Endothelial cell (in vitro differentiated cells): ENCODE measurements at places on chromosomes 7 and 10.

- DNase-seq: no peak
Measured at GRCh38 chr10:96984541-96985131, 152.5 kb downstream of the LCOR start.

- DNase-seq: no peak
Measured at GRCh38 chr7:40015790-40016296, 65.8 kb downstream of the CDK13 start.

DNA sequence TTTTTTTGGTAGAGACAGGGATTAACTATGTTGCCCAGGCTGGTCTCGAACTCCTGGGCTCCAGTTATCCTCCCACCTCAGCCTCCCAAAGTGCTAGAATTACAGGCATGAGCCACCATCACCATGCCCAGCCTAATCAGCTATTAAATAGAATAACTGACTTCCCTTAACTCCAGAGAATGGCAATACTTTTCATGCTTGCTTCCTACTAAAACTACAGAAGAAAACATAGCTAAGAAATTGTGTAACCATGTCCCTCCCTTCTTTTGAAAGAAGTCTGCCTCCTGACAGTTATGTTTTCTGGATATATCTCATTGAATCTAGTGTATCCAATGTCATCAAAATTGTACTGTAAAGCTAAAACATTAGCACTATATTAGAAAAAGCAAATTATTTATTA is 95.6 kb downstream of the KMT2C start:
- no peak for DNase-seq

DNA sequence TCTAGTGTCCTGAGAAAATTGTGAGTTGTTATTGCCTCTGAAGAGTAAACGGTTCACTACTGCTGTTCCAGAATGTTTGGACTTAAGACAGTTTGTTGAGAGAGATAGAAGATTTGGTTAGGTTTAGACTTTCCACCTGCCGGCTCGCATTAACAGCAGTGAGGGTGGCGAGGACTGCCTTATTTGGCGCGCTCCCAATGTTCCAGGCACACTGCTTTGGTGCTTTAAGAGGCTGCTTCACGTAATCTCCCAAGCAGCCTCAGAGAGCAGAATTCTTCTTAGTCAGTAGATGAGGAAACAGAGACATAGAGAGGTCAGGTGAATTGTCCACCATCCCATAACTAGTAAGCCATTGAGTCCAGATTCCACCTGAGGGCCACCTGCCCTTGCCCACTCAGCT is 41.1 kb downstream of the GLRX3 start:
- DNase-seq: no peak

- no peak for DNase-seq
Measured at GRCh38 chr10:125816548-125816947, 6.5 kb downstream of the UROS start.

DNA sequence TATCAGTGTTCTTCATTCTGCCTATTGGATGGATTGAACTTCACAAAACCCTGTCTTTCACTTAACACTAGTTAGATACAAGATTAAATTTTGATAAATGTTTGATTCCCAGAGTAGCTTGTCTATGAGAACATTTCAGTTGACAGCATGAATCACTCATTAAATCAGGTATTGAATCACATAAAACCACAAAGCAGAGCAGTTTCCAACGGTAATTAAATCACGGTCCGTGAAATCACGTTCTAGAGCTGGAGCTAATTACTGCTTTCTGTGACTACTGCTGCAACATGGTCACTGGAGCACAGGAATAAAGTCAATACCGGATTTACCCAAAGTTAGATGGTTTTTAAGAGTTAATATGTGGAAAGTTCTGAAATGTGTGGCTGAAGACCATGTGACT is 257.8 kb upstream of the PCDH15 start:
- DNase-seq: no peak

DNA sequence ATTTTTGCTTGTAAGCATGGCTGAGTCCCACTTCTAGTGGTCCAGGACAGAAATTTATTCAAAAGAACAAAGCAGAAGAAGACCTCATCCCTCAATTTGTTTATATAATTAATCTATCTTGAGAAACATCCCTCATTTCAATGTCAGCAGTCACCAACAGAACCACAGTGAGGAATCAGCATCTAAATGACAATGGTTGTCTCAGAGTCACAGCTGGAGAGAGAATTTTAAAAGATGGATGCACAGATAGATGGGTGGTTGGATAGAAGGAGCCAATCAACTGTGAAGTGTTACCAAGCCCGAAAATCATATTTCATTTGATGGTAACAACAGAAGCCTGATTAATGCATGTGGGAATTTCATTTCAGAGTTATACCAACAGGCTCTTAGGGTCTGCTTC is 55.0 kb downstream of the ICA1 start:
- DNase-seq: no peak

DNA sequence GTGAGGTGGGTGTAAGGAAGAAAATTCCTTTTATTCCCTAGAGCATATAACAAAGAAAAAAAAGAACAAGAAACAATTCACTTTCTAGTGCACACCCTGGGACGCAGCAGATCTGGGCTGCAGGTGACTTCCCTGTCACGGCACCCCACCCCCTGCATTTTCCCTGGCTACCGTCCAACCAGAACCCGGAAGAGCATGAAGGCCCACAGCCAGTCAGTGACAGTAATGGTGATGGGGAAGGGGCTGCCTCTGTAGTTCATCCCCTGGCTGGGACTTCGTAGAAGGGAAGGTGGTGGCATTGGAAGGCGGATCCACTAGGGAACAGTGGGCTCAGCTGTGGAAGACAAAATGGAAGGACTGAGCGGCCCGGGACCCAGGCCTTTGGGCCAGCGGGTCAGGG is 236.7 kb downstream of the BUB3 start:
- DNase-seq: no peak

DNA sequence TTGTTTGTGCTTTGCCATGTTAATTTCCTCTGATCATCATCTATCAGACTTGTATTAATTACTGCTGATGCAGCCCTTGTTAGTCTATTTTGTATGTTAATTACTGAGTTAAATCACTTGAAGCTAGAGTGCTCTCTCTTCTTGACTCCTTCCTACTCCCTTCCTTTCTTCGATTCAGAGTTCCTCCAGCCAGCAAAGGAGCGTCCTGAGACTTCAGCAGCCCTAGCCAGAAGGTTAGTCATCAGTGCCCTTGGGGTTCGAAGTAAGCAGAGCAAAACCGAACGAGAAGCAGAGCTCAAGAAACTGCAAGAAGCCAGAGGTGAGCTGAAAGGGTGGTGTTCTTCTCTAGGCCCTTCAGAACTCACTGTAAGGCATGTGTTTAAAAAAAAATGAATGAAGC is 32.1 kb downstream of the LOXL4 start:
- no peak for DNase-seq
